ENCODE measurements at places on chromosomes 1 and 21.
A peak's percentile ranks its signal among the peaks of the same experiment; 100 is the strongest.

GRCh38 chr1:1080122-1080757, 6.1 kb upstream of the RNF223 start:
- DNase-seq, result peak; percentile 87

GRCh38 chr1:6144647-6145395, 35.3 kb downstream of the CHD5 start:
- peak; percentile 54 for DNase-seq

DNA sequence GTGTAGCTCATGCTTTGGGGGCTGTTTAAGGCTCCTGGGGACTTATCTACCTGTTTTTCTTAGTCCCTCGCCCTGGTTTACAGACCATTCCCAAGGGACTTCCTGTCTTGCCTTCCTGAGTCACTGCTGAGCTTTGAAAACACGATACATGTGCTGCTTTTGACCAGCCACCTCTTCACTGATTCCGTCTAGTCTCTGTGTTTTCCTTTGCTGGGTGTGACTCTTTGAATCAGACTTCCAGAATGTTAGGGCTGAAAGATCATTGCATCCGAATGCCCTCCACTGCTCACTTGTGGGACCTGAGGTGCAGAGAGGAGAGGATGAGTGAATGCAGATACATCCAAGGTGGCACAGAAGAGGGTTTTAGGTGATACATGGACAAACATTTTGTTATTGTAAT, 35.4 kb upstream of the CITED4 start:
- DNase-seq, result no peak

DNA sequence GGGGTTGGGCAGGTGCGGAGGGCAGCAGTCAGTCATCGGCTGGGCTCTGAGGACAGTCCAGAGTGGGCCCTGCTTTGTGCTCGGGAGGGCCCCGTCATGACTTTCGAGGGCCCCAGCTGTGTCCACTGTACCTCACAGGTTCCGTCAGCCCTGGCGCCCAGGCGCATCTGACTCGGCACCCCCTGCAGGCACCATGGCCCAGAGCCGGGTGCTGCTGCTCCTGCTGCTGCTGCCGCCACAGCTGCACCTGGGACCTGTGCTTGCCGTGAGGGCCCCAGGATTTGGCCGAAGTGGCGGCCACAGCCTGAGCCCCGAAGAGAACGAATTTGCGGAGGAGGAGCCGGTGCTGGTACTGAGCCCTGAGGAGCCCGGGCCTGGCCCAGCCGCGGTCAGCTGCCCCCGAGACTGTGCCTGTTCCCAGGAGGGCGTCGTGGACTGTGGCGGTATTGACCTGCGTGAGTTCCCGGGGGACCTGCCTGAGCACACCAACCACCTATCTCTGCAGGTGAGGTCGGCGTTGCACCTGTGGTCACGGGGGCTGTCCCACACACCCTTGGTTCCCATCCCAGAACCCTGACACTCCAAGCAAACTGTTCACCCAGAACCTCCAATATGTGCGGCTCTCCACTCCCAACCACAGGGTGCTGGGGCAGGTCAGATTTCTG, 7.8 kb downstream of the PODN start:
- DNase-seq, result no peak

DNA sequence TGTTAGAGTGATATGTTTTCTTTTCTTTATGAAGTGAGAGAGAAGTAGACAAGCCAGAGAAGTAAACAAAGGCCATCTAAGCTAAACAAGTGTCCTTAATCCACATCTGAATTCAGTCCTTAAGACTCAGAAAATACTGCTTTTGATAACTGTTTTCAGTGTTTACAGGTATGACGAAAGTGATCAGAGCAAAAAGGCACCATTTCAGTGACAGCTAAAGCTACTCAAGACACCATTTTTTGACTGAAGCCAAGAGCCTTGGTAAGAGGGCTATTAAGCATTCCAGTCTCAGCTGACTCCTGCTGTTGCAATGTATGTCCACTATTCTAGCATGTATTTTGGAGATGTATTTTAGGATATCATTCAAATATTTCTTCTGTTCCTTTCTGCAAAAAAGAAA, 4.1 kb downstream of the KMO start:
- DNase-seq, result no peak

GRCh38 chr1:247212012-247212411, 40.2 kb upstream of the ZNF124 start:
- DNase-seq, result no peak

- no peak for DNase-seq
These were observed 6.0 kb downstream of the HLX start for GRCh38 chr1:220884981-220885918.

DNA sequence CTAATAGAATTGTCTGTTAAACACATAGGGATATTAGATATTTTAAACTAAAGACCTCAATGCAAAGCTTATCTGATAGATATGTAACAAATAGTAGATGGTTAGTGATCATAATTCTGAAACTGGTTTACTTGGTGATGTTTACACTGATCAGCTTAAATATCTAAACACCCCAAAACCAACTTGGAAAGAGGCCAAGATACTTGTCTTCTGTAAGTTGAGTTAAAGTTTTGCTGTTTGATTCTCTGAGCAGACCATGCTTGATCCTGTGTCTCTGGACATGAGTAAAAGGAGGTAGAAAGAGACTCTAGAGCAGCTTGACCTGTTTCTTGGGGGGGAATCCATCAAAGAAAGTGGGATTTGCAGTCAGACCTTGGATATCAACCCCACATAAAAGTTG, 107.5 kb downstream of the NEK7 start:
- DNase-seq, result no peak

DNA sequence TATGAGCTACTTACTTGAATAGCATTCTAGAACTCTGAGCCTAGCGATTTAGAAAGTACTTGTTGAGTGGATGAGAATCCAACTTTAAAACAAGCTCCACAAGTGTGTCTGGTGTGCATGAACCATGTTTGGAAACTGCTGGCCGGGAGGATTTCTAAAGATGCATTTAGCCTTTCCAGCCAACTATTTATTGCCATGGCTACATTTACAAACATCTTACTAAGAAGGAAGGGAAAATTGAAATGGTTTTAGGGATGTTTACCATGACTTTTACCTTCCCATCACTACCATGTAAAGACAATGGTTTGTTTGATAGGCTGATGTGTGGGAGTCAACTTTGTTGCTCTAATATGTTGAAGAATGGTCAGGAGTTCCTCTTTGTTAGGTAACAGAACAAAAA, 37.7 kb upstream of the ARHGAP29 start:
- DNase-seq, result no peak

- DNase-seq, result no peak
These were observed 6.1 kb upstream of the EVA1C start for GRCh38 chr21:32406405-32406804.

DNA sequence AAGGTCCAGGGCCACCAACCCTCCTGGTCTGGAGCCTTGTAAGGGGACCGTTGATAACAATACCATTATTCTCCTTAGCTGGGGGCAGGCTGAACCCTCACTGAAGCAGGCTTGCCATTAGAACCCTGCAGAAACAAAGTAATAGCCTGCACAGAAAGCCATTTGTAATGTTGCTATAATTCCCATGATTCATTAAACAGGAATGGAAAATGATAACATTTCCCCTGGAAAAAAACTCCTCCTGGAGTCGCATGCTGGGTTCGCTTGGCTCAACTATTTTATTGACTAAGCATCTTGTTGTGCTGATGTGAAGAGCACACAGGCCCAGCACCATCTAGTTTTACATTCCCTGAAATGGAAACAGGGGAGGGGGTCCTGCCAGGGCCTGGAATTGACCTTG, 155.6 kb upstream of the CSF3R start:
- no peak for DNase-seq

DNA sequence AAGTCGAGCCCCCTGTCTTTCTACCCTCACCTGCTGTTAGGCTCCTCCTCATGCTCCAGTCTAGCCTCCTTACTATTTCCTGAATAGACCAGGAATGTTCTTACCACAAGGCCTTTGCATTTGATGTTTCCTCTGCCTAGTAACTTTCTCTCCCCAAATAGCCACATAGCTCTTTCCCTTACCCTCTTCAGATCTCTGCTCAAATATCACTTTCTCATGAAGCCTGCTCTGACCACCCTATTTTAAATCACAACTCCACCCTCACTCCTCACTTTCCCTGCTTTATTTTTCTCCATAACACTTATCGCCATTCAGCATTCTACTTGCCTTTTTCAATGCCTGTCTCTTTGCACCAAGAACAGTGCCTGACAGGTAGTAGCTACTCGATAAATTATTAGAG, 6.6 kb upstream of the CDCA8 start:
- DNase-seq, result no peak

DNA sequence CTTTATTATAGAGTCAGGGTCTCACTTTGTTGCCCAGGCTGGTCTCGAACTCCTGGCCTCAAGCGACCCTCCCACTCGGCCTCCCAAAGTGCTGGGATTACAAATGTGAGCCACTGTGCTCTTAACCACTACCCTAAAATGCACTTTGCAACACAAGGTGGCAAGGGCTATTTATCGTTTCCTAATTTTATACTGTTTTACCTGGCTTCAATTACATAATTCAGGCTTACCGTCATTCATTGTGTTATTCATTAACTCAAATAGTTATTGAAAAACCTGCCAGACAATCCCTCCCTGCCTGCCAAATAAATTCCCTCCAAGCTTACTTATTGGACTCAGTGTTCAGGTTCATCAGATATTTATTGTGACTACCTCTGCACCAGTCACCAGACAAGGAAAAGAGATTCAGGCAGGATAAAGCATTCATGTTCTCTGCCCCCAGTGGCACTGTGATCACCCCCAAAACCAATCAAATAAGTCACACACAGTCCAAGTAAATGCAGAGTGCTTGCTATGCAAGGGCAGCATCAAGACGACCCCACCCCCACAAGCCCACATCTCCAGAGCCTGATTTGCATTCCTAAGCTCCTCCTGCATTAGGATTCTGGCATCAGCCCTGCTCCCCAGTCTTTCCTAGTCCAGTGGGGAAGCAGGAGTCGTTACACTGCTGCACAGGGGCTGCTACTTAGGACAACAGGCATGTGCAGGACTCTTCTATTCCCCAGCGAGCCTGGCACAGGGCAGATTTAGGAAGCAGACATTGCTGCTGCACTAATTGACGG, 8.1 kb downstream of the PAQR7 start:
- DNase-seq, result no peak

DNA sequence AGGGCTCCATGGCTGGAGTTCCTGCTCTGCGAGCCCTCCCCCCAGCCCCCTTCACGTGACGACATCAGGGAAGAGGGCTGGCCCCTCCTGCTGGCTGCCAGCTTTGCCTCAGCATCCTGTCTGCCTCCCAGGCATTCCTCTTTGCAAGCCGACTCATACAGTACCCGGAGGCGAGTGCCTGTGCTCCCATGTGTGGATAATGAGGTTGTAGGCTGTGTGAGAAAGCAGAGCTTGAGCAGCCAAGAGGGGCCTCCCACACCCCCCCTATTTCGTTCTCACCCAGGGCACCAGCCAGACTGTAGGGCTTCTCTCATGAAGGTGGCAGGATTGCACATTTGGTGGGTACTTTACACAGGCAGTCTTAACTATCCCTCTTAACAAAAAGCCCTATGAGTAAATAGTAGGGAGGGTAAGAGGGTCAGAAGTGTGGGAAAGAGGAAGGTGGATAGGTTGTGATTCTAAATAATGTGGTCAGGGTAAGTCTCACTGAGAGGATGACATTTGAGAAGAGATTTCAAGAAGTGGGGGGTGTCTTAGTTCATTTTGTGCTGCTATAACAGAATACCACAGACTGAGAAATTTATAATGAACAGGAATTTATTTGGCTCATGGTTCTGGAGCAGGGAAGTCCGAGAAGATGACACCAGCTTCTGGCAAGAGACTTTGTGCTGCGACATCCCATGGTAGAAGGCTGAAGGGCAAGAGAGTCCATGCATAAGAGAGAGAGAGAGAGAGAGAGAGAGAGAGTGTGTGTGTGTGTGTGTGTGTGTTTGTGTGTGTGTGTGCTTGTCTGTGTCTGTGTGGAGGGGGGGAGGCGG, 113.5 kb downstream of the OMA1 start:
- DNase-seq, result no peak

- no peak for DNase-seq
These were observed 35.8 kb downstream of the EVI5 start for GRCh38 chr1:92749024-92749634.

DNA sequence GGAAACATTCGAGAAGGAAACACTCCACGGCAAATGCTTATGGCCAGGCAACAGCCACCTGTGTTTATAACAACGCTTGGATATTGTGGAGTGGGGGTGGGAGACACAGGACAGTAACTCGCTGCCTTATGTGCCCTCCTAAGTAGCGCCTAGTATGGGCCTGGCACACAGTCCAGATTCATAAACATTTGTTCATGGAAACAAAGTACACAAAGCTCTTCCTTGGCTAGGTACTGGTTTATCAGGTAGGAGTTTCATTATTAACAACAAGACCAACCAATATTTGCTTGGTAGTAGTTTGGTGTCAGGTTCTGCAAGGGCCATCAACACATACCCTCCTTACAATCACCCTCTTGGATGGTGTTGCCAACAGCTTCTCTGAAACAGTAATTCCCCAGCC, 23.4 kb downstream of the TMCO4 start:
- no peak for DNase-seq

GRCh38 chr1:201538612-201539551, at the start of gene NAV1:
Gene NAV1 (plus strand): TSS chr1:201539127. CDS start chr1:201622885, 83,758 bp downstream.
- peak; percentile 80 for DNase-seq

DNA sequence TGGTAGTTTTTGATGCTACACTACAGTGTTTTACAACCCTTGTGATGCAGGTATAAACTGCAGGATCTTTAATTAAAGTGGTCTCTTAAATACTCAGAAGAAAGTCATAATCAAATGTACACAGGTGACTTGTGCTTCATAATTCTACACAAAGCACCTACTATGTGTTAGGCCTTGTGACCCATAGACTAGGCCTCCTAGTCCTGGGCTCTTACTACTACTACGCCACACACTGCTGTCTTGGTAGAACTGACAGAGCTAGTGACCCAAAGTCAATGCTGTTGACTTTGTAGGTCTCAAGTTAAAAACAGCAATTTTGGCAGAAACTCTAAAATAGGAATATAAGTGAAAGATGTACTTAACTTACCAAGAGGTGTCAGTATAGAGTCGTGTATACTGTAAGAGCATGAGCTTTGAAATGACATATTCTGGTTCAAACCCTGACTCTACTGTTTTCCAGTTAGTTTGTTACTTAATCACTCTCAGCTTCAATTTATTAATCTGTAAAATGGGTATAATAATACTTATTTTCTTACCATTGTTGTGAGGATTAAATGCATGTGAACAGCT, 48.6 kb upstream of the LMO4 start:
- DNase-seq, result no peak

GRCh38 chr21:35120631-35121180, 71.6 kb upstream of the RUNX1 start:
- no peak for DNase-seq

GRCh38 chr1:8152731-8153702, 126.9 kb upstream of the ERRFI1 start:
- no peak for DNase-seq

GRCh38 chr21:45839274-45839673, 142.3 kb upstream of the COL6A1 start:
- DNase-seq, result no peak

DNA sequence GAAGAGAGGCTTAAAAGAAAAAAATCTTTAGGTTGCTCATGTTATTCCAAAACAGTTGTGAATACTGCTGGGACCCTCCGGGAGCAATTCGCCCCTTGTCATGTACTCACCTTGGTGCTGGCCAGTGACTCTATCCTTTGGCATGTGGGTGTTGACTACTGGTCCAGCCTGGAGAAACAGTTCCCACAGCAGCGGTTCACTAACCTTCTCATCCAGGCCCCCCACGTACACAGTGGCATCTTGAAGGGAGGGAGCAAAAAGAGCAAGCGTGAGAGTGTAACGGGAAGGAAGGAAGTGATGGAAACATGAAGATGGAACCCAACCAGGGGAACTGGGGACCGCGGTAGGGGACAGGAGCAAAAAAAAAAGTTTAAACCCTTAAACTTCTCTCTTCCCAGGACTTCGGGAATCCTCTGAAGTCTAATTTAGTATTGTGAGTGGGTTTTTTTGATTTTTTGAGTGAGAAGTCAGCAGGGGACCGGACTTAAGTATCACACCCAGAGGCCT, 494 bp downstream of the SF3B4 start:
- no peak for DNase-seq
